Sigmoid colon (tissue), 7 donors: ENCODE measurements at places on chromosomes 13 and 19. TPM values are rescaled to one million over a fixed set of nuclear protein-coding genes. Genes with fewer than 3 reads are reported as not detected.

The SERPINE3 gene
- total RNA-seq = 0.33 TPM

The PRR19 gene
- total RNA-seq = not detected

The SIGLEC5 gene
- 0.68 TPM for total RNA-seq

The ARID3A gene
- total RNA-seq = 5.0 TPM

The RNF113B gene
- total RNA-seq = not detected

The ZNF556 gene
- not detected for total RNA-seq

The FPR2 gene
- total RNA-seq = 0.36 TPM

The AMER2 gene
- total RNA-seq = 2.4 TPM
